ENCODE measurements at places on chromosomes 1 and 21. TPM values are rescaled to one million over a fixed set of nuclear protein-coding genes. Genes with fewer than 3 reads are reported as not detected.

Gene NHLH1
- total RNA-seq = 0.12 TPM

Gene PDC
- total RNA-seq = not detected

Gene ERICH3
- total RNA-seq = not detected

Gene TP73
- 19.2 TPM for total RNA-seq

Gene FCRL4
- not detected for total RNA-seq

DNA sequence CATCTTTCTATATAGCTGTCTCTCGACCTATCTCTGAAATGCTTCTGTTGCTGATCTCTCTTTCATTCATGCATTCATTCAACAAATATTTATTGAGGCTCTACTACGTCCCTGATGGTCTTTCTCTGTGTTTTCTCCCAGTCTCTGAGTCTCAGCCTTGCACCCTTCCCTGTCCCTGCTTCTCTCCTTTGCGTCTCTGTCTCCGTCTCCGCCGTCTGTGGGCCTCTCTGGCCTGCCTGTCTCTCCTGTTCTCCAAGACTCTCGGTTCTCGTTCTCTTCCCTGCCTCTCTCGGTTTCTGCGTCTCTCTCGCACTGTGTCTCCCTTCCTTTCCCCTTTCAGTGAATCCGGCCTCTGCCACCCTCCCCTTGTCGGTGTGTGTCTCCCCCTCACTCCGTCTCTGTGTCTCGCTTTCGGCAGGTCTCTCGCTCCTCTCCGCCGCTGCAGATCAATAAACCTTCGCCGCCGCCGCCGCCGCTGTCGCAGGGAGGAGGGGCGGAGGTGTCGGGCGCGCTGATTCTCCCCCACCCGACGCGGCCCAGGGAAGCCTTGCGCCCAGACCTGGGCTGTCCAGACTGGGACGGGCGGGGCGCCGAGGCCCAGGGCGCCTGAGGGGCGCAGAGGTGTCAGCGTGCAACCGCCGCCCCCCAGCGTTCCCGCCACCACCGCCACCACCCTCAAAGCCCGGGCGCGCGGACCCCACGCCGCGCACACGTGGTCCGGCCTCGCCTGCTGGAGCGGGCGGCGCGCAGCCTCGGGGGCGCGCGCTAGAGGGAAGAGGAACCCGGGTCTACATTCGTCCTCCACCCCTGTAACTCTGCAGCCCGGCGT lies 3.0 kb downstream of the EFNA3 start:
- DNase-seq = no peak
- no peak overlapping the region for H3K4me3 ChIP-seq
- peaks cover 37% of the 10 kb centered on the region for H3K4me1 ChIP-seq
- peaks cover 4% of the 10 kb centered on the region for H3K36me3 ChIP-seq
- no peak overlapping the region for H3K27ac ChIP-seq
- H3K27me3 ChIP-seq = no peaks in the 10 kb centered on the region

- H3K27me3 ChIP-seq = no peaks in the 10 kb centered on the region
- no peak overlapping the region for H3K4me3 ChIP-seq
- DNase-seq = peak; percentile 42
- no peaks in the 10 kb centered on the region for H3K36me3 ChIP-seq
- 0 out of 2 replicates have a peak, but pooled peaks cover 4% of the 10 kb centered on the region for H3K4me1 ChIP-seq
Measured at GRCh38 chr1:243542739-243543415, 287.0 kb downstream of the SDCCAG8 start.

- H3K27me3 ChIP-seq = no peaks in the 10 kb centered on the region
- peaks cover 27% of the 10 kb centered on the region for H3K4me1 ChIP-seq
- DNase-seq = no peak
- no peak overlapping the region for H3K4me3 ChIP-seq
Measured at GRCh38 chr1:6347641-6348487, 45.7 kb downstream of the ACOT7 start.

- no peak for DNase-seq
- H3K4me1 ChIP-seq = no peaks in the 10 kb centered on the region
- H3K4me3 ChIP-seq = no peak overlapping the region
- H3K27ac ChIP-seq = no peak overlapping the region
- H3K36me3 ChIP-seq = peaks cover 73% of the 10 kb centered on the region
Measured at GRCh38 chr21:32367158-32367557, 25.7 kb downstream of the URB1 start.

- no peak overlapping the region for H3K4me3 ChIP-seq
- no peak for DNase-seq
- H3K36me3 ChIP-seq = no peaks in the 10 kb centered on the region
- H3K27ac ChIP-seq = no peak overlapping the region
Measured at GRCh38 chr21:39483917-39484316, 32.1 kb downstream of the SH3BGR start.

GRCh38 chr1:167500283-167500860 lies 18.0 kb downstream of the CD247 start:
- H3K27me3 ChIP-seq = peaks cover 23% of the 10 kb centered on the region
- DNase-seq = no peak
- no peaks in the 10 kb centered on the region for H3K4me1 ChIP-seq
- H3K4me3 ChIP-seq = no peak overlapping the region
- no peak overlapping the region for H3K27ac ChIP-seq

GRCh38 chr1:77040826-77041225 lies 173.5 kb downstream of the ST6GALNAC5 start:
- peaks cover 33% of the 10 kb centered on the region for H3K4me1 ChIP-seq
- no peaks in the 10 kb centered on the region for H3K27me3 ChIP-seq
- no peaks in the 10 kb centered on the region for H3K36me3 ChIP-seq
- no peak overlapping the region for H3K27ac ChIP-seq
- DNase-seq = no peak
- no peak overlapping the region for H3K4me3 ChIP-seq

- H3K4me1 ChIP-seq = no peaks in the 10 kb centered on the region
- H3K27ac ChIP-seq = no peak overlapping the region
- H3K27me3 ChIP-seq = no peaks in the 10 kb centered on the region
- no peaks in the 10 kb centered on the region for H3K36me3 ChIP-seq
- no peak for DNase-seq
- H3K4me3 ChIP-seq = no peak overlapping the region
Measured at GRCh38 chr1:180365039-180365438, 135.0 kb downstream of the LHX4 start.

GRCh38 chr1:159800177-159800930 lies 1.8 kb upstream of the FCRL6 start:
- H3K4me1 ChIP-seq = no peaks in the 10 kb centered on the region
- peaks cover 16% of the 10 kb centered on the region for H3K27me3 ChIP-seq
- H3K27ac ChIP-seq = no peak overlapping the region
- H3K4me3 ChIP-seq = no peak overlapping the region

DNA sequence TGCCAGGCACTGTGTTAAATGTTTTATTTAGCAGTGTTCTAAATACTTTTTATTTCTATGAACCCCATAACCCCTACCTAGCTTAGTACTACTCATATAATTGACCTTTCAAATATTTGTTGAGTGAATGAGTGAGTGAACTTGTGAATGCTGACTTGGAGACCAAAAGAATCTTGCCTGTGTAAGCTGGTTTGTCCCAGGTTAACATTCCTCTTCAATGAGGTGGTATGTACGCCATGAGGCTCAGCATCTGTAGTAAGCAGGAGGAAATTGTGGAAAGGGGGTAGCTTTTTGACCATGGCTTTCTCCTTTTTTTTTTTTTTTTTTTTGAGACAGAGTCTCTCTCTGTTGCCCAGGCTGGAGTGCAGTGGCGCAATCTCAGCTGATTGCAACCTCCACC lies 14.6 kb downstream of the MED18 start:
- H3K4me1 ChIP-seq = peaks cover 55% of the 10 kb centered on the region
- H3K4me3 ChIP-seq = no peak overlapping the region
- H3K27me3 ChIP-seq = no peaks in the 10 kb centered on the region
- H3K27ac ChIP-seq = no peak overlapping the region
- H3K36me3 ChIP-seq = no peaks in the 10 kb centered on the region

- peak; percentile 57 for DNase-seq
- H3K4me3 ChIP-seq = no peak overlapping the region
- H3K27me3 ChIP-seq = no peaks in the 10 kb centered on the region
- H3K27ac ChIP-seq = no peak overlapping the region
Measured at GRCh38 chr1:117284399-117285215, 73.9 kb upstream of the VTCN1 start.

DNA sequence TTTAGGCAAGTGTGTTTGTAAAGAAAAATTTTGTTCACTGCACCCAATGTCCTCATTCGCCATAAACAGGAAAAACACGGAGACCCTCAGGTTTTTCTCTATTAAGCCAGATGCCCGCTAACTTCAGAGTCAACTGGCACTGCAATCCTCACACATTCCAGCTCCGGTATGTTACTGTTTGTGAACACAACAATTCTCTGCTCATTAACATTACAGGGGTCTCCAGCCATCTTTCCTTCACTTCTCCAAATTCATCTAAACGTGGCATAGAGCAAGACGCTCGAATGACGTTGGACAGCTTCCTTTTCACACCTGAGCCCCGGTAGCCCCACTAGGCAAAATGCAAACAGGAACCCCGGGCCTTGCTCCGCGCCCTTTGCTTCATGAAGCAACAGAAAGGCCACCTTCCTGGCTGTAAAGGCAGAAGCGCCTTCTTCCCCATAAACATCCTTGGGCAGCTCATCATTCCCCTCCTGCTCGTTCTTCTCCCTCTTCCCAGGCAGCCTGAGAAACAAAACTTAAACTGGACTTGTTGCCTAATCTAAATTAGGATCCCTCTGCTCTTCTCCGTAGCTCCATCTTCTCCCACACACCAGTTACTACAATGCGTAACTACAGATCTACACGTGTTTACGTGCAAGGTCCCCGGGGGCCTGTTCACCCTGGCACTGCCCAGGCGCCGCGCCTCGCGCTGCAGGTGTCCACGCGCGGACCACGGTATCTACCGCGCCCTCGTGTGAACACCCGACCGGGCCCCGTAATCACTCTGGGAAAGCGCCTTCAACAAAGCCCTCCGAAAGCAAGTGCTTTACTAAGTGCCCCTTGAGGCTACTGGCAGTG lies 1.2 kb downstream of the LBR start:
- peaks cover 45% of the 10 kb centered on the region for H3K4me1 ChIP-seq
- peaks cover 3% of the 10 kb centered on the region for H3K36me3 ChIP-seq
- DNase-seq = no peak
- H3K27me3 ChIP-seq = no peaks in the 10 kb centered on the region

DNA sequence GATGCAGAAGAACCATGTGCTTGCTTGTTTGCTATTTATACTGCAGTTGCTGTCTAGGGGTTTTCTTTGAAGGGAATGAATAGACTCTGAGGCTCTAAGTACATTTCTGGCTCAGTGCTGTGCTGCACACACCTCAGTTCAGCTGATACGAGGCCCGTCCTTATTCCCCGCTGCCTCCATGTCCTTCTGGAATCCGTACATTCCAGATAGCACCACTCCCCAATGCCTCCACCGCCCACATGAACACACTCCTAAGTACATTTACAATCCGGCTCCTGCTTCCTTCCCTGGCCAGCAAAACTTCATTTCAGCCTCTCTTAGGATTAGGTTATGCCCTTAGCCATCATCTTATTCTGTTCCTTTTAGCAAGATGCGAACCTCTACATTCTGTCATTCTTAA lies 57.1 kb downstream of the KCNC4 start:
- DNase-seq = no peak
- H3K27ac ChIP-seq = no peak overlapping the region
- no peaks in the 10 kb centered on the region for H3K27me3 ChIP-seq
- H3K4me1 ChIP-seq = no peaks in the 10 kb centered on the region
- no peaks in the 10 kb centered on the region for H3K36me3 ChIP-seq
- no peak overlapping the region for H3K4me3 ChIP-seq

DNA sequence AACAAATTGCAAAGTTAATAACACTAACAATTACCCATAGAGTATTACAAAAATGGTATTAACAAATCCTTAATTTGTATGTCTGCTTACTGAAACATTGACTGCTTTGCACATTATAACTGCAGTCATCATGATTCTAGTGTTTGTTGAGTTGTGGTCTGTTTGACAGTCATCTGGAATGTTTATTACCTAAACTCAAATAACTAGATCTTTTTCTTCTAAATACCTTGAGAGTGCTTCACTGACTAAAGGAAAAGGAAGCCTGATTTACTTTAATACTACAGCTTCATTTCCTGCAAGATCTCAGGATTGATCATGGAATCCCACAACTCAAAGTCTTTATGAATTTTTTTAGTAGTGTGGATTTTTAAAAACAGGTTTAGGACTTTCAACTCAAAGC lies 70.0 kb downstream of the HMCN1 start:
- no peaks in the 10 kb centered on the region for H3K27me3 ChIP-seq
- no peaks in the 10 kb centered on the region for H3K4me1 ChIP-seq
- no peaks in the 10 kb centered on the region for H3K36me3 ChIP-seq
- H3K27ac ChIP-seq = no peak overlapping the region
